Activated CD8-positive, alpha-beta memory T cell treated with anti-CD3 and anti-CD28 coated beads for 1 hour (primary cell): ENCODE measurements at places on chromosomes 2 and 18.

DNA sequence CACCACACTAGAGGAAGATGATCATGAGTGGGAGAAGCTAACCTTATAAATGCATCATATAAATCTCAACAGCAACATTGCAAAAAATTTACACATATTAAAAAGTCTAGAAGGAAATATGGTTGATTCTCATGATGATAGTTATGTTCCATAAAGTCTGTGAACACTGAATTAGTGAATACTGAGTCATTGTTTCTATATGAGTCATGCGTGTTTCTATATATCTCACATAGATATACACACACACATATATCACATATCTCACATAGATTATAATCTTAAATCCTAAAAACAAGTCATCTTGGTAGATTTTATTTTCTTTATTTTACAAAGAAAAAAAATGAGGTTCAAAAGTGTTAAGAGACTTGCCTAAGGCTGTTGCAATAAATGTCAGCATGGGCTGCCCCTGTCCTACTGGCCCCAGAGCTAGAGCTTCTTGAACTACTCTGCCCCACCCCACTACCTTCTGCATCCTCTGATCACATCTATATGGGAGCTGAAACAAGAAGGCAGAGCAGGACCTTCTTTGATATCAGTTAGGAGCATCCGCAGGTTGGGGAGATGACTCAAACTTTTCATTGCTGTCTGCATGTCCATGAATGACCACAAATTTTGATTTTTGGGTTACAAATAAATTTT lies 81.8 kb upstream of the ADAM23 start:
- DNase-seq: no peak

GRCh38 chr2:203395858-203396257 lies 67.7 kb downstream of the ABI2 start:
- DNase-seq: no peak

DNA sequence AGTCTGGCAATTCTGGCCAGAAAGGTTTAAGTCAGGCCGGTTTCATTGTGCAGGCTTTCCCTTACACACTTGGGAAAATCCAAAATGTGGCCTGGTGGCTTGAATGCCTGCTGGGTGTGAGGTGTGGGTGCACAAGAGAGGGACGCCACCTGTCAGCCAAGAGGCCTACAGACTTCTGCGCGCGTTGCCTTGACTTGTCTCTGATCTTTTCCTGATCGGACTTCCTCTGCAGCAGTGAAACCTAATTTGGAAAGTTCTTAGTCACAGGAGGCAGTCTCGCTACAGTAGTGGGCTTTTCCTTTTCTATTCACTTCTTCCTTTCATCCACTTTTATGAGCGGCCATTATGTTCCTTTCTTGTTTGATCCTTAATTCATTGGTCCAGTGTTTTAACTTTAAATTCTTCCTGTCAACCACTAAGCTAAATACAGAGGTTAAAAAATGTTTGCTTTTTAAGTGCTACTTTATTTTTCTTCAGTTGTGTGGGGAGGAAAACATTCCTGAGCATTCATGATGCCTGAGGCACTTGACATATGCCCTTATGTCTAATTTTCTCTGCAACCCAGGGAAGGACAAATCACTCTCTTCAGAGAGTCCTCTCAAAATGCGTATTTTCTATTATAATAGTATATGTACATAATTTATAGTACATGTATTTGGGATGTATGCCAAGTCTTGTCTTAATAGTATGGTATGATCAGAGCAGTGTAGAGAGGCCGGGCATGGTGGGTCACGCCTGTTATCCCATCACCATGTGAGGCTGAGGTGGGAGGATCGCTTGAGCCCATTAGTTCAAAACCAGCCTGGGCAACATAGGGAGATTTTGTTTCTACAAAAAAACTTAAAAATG lies 128.9 kb downstream of the WDSUB1 start:
- DNase-seq: no peak

- no peak for DNase-seq
Measured at GRCh38 chr2:68834737-68835376, 36.3 kb downstream of the BMP10 start.

DNA sequence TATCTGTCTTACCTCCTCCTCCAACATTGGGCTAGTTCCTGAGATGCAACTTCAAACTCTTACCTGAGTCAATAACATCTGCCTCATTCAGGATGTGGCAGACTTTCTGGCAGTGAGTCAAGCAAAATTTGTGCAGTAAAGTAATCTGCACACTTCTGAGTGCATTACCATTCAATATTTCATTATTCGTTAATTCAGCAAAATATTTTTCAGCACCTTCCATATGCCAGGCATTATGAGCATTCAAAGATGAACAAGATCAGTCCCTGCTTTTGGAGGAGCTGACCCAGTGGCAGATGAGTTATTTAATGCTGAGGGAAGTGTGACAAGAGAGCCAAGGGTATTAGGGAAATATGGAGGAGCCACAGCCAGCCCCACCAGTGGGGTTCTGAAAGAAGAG lies 339.7 kb downstream of the LNPK start:
- DNase-seq: no peak

DNA sequence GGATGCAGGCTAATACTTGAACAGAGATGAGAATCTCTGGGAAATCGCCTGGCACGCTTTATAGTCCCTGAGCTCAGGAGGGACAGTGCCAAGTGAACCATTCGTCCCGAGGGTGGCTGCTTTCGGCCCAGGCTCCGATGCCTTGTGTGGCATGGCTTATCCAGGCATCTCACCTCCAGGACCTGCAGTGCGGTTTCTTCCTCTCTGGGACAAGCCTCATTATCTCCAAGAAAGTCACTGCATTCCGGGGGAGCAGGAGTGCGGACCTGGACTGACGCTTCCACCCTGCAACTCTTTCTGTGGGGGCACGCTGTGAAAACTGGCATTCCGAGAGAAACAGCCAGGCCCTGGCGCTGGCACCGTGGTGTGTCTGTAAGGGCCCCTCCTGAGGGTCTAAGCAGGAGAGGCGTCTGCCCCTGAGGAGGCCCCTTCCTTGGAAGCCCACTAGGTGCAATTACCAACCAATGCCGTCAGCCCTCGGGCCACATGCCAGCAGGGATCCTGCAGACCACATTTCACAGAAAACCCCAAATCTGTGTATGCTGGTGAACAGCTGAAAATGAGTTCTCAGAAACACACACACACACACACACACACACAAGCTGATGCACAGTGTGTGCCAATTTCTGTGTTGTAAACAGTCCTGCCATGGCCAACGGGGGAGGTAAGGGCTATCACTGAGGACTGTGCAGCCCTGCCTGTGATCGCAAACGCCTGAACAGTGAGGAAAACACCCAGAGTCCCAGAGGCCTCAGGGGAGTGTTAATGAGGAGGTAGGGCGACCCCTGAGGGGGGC lies 351.9 kb upstream of the SALL3 start:
- DNase-seq: no peak

DNA sequence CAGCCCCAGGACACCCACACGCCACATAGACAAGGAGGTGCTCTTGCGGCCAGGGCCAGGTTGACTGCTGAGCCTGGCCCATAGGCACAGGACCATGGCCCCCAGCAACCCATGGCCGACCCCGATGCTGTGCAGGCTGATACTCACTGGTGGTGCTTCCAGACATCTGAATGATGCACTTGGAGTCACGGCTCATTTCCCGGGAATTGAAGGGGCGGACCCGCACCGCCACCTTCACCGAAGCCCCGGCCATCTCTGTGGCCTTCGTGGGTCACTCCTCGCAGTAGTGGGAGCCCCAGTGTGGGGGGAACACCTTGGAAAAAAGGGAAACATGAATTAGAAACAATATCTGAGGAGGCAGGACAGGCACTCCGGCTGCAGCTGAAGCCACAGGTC lies 22.5 kb downstream of the KIF1A start:
- DNase-seq: no peak

- DNase-seq: no peak
Measured at GRCh38 chr2:19810148-19810547, 91.6 kb downstream of the TTC32 start.

GRCh38 chr18:43007365-43007764 lies 108.1 kb downstream of the RIT2 start:
- no peak for DNase-seq

DNA sequence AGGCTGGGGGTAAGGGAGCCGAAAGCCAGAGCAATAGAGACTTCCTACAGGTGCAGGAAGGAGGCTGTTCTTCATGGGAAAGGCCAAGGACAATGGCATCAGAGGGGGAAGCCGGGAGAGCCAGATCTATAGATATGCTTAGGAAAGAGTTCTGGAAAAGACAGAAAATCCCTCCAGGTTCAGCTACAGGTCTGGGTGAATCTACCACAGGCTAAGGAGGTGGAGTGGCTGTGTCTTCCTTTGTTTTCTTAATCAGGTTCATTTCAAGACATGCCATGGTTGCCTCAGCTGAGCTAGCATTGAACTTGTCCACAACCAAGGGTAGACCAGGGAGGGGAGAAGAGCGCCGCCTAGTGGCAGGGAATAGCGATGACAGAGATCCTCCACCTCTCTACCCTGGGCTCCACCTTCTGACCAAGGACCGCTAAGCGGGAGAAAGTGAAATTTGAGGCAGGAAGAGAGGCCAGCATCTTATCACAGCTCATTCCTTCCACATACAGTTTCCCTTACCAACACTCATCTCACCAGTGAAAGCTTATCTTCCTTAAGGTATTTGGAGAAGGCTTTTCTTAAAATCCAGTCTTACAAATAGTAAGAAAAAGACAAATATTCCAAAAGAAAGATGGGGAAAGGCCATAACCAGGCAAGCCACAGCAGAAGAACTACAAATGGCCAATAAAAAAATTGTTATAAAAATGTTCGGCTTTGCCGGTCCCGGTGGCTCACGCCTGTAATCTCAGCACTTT lies 74.2 kb downstream of the VIT start:
- no peak for DNase-seq

DNA sequence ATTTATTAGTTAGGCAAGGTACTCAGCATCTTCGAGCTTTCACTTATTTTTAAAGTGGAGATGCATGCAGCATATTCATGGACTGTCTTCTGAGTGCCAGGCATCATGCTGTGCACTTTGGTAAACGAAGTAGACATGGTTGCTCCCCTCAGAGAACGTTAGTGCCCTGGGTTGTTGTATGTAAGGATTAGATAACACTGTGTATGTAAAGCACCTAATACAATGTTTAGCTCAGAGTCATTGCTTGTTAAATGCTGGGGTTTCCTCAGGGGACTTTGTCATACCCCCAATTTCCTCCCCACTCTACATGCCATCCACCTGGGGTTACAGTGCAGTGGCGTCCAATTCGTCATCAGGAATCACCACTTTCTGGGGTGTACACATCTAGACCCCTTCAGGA lies 2.8 kb downstream of the UGGT1 start:
- no peak for DNase-seq

- no peak for DNase-seq
Measured at GRCh38 chr2:208915401-208915800, 508.4 kb upstream of the MAP2 start.

GRCh38 chr2:224310943-224311625 lies 90.8 kb downstream of the FAM124B start:
- DNase-seq: no peak

- no peak for DNase-seq
Measured at GRCh38 chr18:22490429-22490846, 72.7 kb upstream of the CTAGE1 start.

DNA sequence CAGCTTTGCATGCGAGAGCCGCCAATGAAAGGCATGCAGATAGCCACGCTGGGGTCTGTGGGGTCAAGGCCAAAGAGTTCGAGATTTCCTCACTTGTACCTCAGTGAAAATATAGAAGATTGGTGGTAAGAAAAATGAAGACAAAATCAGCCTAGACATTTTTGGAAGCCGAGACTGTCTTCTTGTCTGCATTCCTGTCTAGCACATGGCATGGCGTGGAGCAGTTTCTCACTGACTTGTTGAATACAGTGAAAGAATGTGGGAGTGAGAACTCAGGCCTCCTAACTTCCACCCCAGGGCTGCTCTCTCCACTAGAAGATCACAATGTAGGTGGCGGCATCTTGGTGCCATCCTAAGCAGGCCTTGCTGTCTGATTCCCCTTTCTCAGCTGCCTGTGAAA lies 740.8 kb upstream of the HS6ST1 start:
- no peak for DNase-seq

GRCh38 chr2:56410140-56410539 lies 226.3 kb downstream of the CCDC85A start:
- no peak for DNase-seq

DNA sequence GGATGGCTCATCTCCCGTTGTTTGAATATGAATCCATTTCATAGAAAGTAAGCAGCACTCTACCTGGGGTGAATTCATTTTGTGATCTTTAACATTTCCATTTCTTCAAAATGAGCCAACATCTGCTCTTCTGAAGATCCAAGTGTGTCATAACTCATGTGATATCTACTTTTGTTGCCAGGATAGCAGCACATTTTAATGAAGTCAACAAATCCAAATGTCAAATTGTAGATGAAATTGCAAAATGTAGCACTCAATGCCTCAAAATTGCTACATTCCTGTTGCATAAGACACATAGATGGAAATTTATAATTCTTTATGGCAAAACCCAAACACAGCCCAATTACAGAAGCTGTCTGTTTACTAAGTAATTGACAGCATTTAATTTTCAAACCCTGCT lies 360.7 kb downstream of the TMX3 start:
- DNase-seq: no peak

GRCh38 chr18:6409933-6410332 lies 4.8 kb downstream of the L3MBTL4 start:
- no peak for DNase-seq

GRCh38 chr2:165924946-165925345 lies 28.6 kb downstream of the TTC21B start:
- no peak for DNase-seq

DNA sequence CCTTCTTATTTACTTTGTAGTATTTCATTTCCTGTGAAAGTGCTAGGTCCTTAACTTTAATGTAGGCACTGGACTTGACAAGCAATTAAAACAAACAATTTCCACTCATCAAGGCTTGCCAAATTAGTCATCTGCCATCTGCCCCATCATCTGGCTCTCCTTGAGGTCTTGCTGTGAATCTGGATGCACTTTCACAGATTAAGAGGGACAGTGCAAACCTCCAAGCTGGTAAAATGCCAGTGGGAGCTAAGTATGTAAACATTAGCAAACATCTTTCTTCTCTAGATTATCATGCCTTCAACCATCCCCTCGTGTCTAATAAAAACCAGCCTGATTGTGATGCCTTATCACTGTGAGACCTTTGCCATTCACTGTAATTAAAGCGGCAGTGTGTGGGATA lies 402.9 kb downstream of the ERBB4 start:
- DNase-seq: no peak

GRCh38 chr2:30661173-30662107 lies 145.8 kb downstream of the CAPN13 start:
- no peak for DNase-seq

GRCh38 chr18:63099091-63099840 lies 220.3 kb downstream of the BCL2 start:
- DNase-seq: no peak
